Brain pericyte (primary cell): ENCODE measurements at places on chromosomes 4 and X.

- no peak for DNase-seq
These were observed 44.2 kb downstream of the AMELX start for GRCh38 chrX:11337292-11338009.

- no peak for DNase-seq
These were observed 231.6 kb downstream of the NR3C2 start for GRCh38 chr4:148210661-148211060.

GRCh38 chr4:120812216-120812615 lies 110.3 kb downstream of the PRDM5 start:
- no peak for DNase-seq

- no peak for DNase-seq
These were observed 492 bp downstream of the GALNT7 start for GRCh38 chr4:173169178-173169427.

GRCh38 chr4:105591573-105591972 lies 39.2 kb downstream of the ARHGEF38 start:
- DNase-seq: no peak

DNA sequence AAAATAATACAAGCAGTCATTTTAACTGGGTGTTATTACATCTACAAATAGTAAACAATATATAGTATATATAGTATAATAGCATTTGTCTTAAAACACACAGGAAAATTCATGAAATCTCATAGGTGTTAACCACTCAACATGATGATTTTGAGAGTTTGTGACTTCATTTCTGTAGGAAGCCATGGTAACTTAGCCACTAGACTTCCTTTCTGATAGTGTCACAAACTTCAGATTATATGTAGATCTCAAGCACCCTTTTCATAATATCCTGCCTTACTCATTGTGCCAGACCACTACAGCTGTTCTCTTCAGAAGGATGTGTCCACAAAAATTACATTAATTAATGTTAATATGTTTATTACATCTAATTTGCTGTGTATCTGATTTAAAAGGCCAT lies 1250.6 kb downstream of the ADGRL3 start:
- DNase-seq: no peak
